ENCODE measurements at places on chromosomes 4 and X.

DNA sequence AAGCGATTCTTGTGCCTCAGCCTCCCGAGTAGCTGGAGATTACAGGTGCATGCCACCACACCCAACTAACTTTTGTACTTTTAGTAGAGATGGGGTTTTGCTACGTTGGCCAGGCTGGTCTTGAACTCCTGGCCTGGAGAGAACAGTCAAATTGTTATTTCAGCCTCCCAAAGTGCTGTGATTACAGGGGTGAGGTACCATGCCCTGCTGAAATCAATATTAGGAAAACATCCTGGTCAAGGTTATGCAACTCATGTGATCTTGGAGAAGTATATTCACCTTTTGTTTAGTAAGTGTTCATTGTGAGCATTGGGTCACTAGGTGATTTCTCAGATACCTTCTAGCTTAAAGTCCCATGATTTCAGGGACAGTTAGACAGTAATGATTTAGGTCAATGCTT is 167.8 kb downstream of the AASDH start:
- peak; percentile 34 for DNase-seq

GRCh38 chr4:125322366-125322730 is 7.6 kb downstream of the FAT4 start:
- no peak for DNase-seq

DNA sequence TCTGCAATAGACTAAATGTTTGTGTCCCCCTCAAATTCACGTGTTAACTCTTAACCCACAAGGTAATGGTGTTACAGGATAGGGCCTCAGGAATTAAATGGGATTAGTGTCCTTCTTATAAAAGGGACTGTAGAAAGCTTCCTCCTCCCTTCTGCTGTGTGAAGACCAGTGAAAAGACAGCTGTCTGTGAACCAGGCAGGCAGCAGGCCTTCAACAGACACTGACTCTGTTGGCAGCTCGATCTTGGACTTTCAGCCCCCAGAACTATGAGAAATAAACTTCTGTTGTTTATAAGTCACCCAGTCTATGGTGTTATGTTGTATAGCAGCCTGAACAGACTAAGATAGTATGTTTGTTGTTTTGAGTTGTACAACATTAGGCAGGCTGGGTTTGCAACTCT is 208.1 kb downstream of the GBA3 start:
- no peak for DNase-seq

- DNase-seq = no peak
Measured at GRCh38 chrX:4668802-4669536, 955.5 kb upstream of the PRKX start.

DNA sequence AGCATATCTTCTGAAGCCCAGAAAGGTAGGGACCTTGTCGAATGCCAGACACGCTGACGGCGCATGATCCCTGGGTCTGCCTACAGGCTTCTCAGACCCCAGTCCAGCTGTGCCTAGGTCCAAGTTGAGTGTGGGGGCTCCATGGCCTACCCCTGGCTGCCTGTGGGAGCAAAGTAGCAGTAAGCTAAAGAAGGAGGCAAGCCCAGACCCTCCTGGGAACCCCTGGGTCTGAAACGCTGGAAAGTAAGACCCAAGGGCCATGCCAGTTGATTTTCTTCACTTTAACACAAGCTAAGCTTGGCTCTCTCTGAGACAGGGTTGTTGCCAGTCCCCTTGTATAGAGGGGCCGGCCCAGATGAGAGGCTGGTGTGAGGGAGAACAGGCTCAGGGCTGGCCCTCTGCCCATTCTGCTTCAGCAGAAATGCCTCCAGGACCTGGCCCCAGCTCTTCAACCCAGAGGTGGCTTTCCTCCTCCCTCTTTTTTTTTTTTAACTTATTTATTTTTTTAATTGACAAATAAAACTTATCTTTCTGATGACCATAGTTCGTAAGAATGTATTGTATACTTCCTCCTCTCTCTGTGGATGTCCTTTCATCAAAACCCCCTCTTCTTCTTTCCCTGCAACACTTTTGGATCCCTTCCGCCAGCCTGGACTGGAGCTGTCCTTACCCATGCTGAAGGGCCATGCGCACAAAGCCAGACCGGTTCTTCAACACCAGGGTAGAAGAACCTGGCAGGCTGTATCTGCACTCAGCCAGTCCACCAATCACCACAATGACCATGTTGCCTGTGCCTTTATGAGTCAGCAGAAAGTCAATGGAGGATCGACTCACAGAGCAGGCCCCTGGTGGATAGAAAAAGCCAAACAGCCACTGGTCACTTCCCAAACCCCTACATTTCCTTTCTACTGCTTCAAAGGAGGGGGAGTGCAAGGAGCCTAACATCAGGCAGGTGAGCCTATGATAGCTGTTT is 7.1 kb downstream of the AWAT2 start:
- DNase-seq = peak; percentile 23

GRCh38 chr4:112245383-112245782 is 13.8 kb downstream of the AP1AR start:
- DNase-seq = no peak

DNA sequence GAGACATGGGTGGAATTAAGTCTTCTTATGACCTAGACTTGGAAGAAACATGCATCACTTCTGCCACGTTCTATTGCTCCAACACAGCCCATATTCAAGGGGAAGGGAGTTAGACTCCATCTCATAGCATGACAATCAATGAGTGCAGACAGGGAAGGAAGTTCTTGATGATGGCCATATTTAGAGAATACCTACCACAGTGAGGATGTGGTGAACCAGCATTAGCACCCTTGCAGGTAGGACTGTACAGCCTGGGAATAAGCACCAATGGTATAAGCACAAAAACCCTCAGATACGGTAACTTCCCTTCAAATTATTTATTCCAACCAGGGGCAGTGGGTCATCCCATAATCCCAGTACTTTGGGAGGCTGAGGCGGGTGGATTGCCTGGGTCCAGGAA is 29.8 kb downstream of the PAGE2 start:
- no peak for DNase-seq

- peak; percentile 38 for DNase-seq
Measured at GRCh38 chr4:38967260-38968095, 64.7 kb downstream of the TMEM156 start.

GRCh38 chr4:76570141-76570973 is 135.3 kb downstream of the SHROOM3 start:
- no peak for DNase-seq

DNA sequence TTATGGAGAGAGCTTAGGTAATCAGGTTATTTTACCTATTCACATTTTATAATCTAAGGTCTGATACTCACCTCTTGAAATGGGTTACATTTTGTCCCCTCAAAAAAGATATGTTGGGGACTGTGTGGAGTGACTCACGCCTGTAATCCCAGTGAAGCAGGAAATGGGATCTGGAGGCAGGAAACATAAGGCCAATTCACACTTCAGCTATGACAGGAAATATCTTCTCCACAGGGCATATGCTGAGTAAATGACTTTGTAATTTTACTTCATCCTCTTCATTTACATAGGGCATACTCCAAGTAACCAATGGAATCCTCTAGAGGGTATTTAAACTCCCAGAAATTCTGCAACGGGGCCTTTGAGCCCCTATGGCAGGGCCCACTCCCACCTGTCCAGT is 54.8 kb upstream of the ZMAT1 start:
- DNase-seq = no peak

GRCh38 chrX:27966955-27967354 is 14.3 kb downstream of the DCAF8L1 start:
- DNase-seq = no peak

- no peak for DNase-seq
Measured at GRCh38 chr4:140183270-140183669, 29.3 kb upstream of the MAML3 start.

DNA sequence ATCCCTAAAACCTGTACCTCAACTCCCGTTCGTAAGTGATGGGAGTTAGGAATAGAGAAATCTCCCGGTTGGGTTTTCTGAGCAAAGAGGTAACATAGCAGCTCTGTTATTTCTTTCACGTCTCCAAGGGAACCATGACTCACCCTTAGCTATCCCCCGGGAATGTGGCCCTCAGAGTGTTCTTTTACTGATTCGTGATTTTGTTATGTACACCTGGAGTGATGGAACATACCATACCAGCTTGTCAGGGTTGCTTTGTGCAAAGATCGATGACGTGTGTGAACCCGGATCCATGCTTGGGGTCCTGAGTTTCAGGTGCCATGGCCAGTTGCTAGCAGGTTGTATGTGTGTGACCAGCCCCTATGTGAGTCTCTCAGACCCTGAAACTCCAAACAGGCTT is 52.6 kb downstream of the HPRT1 start:
- DNase-seq = no peak

- no peak for DNase-seq
Measured at GRCh38 chr4:138891631-138892031, 124.0 kb upstream of the NOCT start.

DNA sequence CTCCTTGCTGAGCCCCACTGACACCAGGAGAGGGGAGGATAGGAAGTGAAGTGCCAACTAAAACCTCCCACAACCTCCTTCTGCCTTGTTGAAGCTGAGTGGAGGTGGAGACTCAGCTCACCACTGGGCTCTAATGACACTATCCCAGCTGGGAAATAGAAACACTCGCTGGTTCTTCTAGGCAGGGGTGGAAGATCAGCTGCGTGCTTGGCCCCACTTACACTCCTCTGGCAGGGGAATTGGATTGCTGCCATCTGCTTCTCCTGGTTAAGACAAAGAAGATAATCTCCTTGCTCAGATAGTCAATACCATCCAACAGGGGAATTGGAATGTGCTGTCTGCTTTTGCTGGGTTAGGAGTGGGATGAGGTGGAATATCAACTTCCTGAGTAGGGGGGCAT is 392.5 kb downstream of the ZNF674 start:
- DNase-seq = peak; percentile 23

DNA sequence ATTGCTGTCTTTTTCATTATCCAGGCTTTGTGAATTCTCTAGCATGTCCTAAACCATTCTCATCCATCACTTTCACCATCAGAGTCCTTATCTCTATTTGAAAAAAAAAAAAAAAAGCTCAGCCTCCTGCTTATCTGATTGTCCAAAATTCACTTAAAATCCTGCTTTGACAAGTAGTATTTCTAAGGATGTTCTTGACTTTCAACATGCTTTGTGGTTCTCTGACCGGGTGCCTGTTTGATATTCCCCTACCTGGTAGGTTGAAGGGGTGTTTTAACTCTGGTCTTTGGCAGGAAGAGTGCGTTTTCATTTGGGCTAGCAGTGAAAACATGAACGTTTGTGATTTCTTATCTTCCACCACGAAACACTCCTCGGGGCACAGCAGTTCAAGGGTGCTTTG is 17.3 kb upstream of the BBS12 start:
- no peak for DNase-seq

DNA sequence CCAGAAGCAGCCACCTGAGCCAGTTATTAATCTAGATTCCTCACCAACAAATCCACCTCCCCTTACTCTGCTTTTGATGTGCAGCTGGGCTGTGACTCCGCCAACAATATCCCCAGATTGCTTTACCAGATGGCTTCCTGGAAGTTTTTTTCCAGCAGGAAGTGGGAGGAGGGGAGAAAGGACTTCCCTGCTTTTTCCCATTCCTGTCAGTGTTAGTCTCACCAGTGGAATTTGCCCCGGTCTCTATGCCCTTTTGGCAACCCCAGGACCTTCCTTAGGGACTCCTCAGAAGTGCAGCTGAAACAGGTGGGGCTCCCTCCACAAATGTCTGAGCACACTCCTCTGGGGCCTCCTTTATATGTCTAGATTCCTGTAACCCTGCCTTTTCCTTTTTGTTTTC is 465.2 kb upstream of the IGFBP7 start:
- no peak for DNase-seq

DNA sequence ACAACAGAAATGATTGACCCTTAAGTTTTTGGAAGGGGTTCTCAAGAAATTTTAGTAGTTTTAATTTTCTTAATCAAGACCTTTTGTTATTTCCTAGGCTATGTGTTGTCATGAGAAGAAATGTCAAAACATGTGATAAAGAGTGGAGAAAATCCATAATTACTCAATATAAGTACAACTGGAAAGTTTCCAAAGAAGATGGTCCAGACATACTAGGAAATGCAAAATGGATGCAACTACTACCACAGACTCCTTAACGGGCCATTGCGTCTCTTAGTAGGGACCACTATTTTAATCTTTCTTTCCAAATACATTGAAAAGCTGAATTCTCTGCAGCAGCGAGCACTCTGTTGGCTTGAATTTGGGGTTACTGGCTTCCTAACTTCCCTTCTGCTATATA is 148.8 kb downstream of the NWD2 start:
- no peak for DNase-seq

DNA sequence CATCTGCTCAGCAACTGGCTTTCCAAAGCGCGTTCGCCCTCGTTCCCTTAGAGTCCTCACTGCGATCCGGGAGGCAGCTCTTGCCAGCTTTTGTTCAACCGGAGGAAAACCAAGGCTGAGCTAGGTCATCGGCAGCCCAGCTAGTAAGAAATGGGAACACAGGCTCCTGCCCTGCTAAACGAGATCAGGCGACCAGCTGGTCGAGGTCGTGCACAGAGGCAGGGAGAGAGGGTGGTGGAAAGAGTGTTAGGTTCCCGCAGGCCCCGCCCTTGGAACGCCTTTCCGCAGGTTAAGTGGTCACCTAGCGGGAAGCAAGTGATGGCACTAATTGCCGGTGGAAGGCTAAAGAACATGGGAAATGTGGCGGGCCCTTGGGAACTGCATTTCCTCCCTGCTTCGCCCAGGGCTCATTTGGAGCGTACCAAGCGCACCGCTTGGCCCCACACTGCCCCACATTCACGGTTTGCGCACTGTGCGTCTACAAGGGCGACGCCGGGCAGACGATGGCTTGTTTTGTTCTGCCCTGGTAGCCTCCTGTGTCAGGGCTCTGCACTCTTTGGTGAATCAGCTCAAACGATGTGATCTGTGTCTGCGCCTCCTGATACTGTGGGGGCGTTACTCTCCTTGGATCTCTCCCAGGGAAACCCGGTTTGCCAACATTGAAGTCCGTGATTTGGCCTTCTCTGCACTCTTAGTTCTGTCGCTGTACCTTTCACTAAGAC is 7.2 kb upstream of the PRDM8 start:
- DNase-seq = no peak

- peak; percentile 58 for DNase-seq
Measured at GRCh38 chr4:80365928-80366327, 30.4 kb downstream of the CFAP299 start.

GRCh38 chr4:18180122-18180521 is 158.6 kb upstream of the LCORL start:
- DNase-seq = no peak

DNA sequence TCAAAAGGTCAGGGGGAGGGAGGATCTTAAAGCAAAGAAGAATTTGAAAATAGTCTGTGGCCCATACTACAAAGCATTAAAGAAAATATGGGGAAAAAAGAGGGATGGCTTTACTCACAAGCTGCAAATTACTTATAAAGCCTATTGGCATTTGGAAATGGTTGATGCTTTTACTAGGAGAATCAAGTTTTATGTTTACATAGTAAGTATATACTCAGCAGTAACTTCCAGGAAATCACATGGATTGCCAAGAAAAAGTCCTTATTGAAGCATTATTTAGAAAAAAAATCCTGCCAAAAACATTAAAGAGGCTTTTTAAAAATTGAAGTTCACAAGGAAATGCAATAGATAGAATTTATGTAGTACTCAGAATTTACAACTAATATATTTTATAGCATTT is 8.4 kb upstream of the SH3RF1 start:
- DNase-seq = no peak

DNA sequence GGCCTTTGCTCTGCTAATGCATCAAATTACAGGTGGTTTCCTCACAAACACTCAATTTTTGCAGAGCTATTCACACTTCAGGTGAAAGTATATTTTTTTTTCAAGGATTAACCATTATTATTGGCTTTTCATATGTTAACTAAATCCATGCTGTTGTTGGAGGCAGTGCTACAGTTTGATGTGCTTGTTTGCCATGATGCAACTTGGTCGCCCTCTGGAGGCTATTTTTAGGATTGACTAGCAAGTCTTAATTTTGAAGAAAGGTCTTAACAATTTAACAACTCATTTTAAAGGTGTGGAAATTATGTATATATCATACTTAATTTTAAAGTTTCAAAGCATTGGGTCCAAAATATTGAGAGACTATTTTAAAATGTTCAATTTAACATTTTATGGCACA is 168.8 kb upstream of the FAM47A start:
- DNase-seq = peak; percentile 19

Data from mucosa of gallbladder (tissue), 1 donor.